ENCODE measurements at places on chromosomes 5 and 9.

DNA sequence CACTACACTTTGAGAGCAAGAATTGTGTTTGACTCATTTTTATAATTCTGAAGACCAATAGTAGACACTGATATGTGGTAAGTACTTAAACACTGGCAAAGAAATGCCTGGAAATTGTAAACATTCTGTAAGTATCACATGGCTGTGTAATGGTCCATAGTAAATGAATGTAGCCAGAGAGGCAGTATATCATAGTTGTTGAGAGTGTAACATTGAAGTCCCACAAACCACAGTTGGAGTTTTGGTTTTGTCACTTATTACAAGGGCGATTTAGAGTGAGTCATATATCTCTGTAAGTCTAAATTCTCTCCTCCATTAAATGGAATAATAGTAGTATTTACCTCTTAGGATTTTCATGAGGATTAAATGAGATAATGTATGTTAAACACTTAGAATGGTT lies 181.1 kb upstream of the MEF2C start:
- H3K27me3 ChIP-seq: no peaks in the 10 kb centered on the region
- H3K4me1 ChIP-seq: peaks cover 11% of the 10 kb centered on the region
- no peak for DNase-seq
- no peaks in the 10 kb centered on the region for H3K36me3 ChIP-seq
- no peak overlapping the region for H3K4me3 ChIP-seq
- no peak overlapping the region for H3K27ac ChIP-seq

DNA sequence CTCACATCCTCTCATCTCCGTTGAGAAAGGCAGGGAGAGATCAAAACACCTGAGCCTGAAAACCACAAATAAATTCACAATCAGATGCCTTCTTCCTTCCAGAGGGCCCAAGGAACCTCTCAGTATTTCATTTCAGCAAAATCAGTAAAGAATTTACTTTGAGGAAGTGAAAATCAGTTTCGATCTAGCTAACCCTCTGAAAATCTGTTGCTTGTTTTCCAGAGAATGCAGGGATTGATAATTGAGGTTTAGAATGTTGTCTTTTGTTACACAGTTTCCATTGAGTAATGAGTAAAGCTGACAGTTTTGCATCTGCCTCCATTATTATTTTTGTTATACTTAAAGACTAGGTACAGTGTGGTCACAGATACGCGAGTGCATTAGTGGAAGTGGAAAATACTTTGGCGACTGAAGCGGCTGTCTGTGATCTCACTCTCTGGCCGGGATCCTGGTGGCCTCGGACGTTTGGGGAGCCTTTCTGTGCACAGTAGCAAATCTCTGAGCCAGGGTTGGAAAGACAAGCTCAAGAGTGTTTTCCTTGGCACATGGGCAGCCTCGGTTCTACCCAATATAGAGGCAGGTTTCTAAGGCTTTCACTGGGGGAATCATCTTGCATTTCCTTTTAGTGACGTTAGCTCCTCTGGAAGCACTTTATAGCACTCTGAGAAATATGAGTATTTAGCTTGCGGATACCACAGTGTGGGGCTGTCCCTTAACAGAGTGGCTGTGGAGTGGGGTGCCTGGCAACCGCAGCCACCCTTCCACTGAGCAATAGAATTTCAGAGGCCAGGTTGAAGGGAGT lies 32.2 kb upstream of the ANGPTL2 start:
- peak; percentile 41 for DNase-seq
- H3K4me3 ChIP-seq: no peak overlapping the region
- peaks cover 21% of the 10 kb centered on the region for H3K27me3 ChIP-seq
- no peaks in the 10 kb centered on the region for H3K36me3 ChIP-seq
- H3K4me1 ChIP-seq: peaks cover 23% of the 10 kb centered on the region
- H3K27ac ChIP-seq: no peak overlapping the region

- peaks cover 4% of the 10 kb centered on the region for H3K36me3 ChIP-seq
- no peak overlapping the region for H3K27ac ChIP-seq
- H3K4me3 ChIP-seq: no peak overlapping the region
- peaks cover 15% of the 10 kb centered on the region for H3K4me1 ChIP-seq
- DNase-seq: no peak
Measured at GRCh38 chr9:137064027-137064879, 6.1 kb downstream of the SAPCD2 start.

GRCh38 chr9:129178568-129179382 lies 714 bp upstream of the IER5L start:
- no peaks in the 10 kb centered on the region for H3K36me3 ChIP-seq
- H3K27me3 ChIP-seq: peaks cover 4% of the 10 kb centered on the region
- no peak for DNase-seq
- H3K4me1 ChIP-seq: peaks cover 7% of the 10 kb centered on the region

DNA sequence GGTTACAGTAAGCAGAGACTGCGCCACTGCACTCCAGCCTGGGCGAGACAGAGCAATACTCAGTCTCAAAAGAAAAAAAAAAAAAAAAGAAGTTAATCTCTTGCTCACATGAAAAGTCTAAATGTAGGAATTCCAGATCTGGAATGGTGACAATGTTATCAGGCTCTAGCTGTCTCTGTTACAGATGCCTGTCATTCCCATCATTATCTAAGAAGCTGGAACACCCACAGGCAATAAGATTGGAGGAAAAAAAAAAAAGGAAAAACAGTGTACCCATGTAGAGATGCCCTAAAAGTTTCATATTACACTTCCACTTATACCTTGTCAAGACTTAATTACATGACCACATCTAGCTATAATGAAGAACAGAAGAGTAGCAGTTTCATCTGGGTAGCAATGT lies 38.2 kb downstream of the PTBP3 start:
- peaks cover 67% of the 10 kb centered on the region for H3K36me3 ChIP-seq
- H3K27me3 ChIP-seq: no peaks in the 10 kb centered on the region
- DNase-seq: no peak
- H3K4me1 ChIP-seq: peaks cover 14% of the 10 kb centered on the region
- no peak overlapping the region for H3K27ac ChIP-seq

DNA sequence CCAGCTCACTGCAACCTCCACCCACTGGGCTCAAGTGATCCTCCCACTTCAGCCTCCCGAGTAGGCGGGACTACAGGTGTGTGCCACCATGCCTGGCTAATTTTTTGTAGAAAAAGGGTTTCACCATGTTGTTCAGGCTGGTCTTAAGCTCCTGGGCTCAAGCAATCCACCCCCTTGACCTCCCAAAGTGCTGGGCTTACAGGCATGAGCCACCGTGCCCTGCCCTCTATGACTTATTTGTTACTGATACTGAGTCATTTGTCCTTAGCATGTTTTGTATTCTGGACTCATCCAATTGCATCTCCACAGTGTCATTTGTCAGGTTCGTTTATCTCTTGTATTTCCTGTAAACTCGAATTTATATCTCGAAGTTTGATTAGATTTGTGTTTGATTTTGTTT lies 2.7 kb upstream of the ITK start:
- DNase-seq: peak; percentile 50
- H3K4me1 ChIP-seq: peaks cover 57% of the 10 kb centered on the region
- H3K4me3 ChIP-seq: peak overlapping the region; percentile 60
- no peaks in the 10 kb centered on the region for H3K27me3 ChIP-seq
- peak overlapping the region; percentile 99 for H3K27ac ChIP-seq
- H3K36me3 ChIP-seq: peaks cover 22% of the 10 kb centered on the region

DNA sequence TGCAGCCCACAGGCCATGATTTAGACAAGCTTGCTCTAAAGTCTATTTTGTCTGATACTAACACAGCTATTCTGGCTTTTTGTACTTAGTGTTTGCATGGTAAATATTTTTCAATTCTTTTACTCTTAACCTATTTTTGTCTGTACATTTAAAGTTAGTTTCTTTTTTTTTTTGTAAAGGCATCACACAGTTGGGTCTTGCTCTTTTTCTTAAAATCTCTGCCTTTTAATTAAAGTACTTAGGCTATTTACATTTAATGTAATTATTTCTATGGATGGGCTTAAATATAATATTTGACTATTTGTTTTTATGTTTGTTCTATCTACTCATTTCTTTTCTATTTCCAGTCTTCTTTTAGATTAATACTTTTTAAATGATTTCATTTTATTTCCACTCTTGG lies 49.7 kb upstream of the MAST4 start:
- H3K36me3 ChIP-seq: no peaks in the 10 kb centered on the region
- no peak overlapping the region for H3K27ac ChIP-seq
- H3K27me3 ChIP-seq: peaks cover 12% of the 10 kb centered on the region
- no peaks in the 10 kb centered on the region for H3K4me1 ChIP-seq
- DNase-seq: no peak

- no peak overlapping the region for H3K27ac ChIP-seq
- H3K27me3 ChIP-seq: peaks cover 4% of the 10 kb centered on the region
- no peak for DNase-seq
- no peak overlapping the region for H3K4me3 ChIP-seq
- no peaks in the 10 kb centered on the region for H3K4me1 ChIP-seq
Measured at GRCh38 chr5:168299372-168299771, 7.9 kb downstream of the WWC1 start.

DNA sequence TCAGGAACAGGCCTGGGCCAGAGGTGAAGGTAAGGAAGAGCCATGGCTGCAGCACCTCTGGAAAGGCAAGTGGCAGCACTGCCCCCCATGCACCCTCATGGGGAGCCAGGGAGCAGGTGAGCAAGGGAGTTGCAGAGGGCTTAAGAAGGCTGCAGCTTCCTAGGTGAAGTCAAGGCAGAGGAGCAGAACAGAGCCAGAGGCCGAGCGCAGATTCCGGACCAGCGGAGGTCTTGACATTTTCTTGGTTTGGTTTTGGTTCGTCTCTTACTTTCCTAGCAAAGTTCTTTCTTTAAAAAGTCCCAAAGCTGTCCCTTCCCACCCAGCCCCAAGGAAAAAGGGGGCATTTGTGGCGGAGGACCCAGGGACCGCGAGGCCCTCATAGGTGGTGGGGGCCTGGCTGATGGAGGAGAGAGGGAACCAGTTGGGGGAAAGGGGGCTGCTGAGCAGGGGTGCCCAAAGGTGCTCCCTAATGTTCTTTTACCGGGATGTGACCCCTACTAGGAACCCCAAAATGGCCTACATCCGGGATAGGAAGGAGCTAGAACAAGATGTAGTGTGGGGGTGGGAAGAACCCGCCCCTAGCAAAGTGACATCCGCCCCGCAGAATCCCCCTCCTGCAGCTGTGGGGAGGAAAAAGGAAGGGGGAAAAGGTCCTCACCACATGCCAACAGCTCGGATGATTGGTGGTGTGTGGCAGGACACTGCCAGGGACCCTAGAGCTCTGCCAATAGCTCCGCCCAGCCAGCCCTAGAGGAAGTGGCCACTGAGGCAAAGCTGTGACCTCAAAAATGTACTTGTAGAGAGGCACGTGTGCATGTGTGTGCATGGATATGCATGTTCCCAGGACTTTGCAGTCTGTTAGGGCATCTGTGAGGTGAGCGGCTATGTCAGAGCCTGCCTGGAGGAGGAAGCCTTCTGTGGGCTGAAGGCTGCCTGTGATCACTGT lies 914 bp upstream of the CD72 start:
- DNase-seq: peak; percentile 93
- peak overlapping the region; percentile 51 for H3K4me3 ChIP-seq
- no peaks in the 10 kb centered on the region for H3K27me3 ChIP-seq

DNA sequence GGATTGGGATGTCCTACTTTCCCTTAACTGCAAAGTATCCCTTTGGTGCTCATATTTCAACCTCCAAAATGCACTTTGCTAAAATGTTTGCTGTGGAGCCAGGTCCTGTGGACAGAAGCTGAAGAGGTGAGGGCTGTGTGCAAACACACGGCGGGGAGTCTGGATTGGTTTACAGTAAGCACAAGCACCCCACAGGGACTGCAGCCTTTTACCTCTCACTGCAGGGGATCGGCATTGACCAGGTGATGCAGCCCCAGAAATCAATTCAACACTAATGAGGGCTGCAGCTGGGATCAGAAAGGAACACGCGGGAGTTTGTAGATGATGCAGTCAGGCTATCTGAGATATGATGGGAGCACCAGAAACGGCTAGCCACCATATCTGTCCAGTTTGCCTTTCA lies 450.9 kb downstream of the CCDC171 start:
- no peaks in the 10 kb centered on the region for H3K4me1 ChIP-seq
- H3K27ac ChIP-seq: no peak overlapping the region
- H3K27me3 ChIP-seq: no peaks in the 10 kb centered on the region
- no peak for DNase-seq
- H3K4me3 ChIP-seq: no peak overlapping the region
- no peaks in the 10 kb centered on the region for H3K36me3 ChIP-seq

DNA sequence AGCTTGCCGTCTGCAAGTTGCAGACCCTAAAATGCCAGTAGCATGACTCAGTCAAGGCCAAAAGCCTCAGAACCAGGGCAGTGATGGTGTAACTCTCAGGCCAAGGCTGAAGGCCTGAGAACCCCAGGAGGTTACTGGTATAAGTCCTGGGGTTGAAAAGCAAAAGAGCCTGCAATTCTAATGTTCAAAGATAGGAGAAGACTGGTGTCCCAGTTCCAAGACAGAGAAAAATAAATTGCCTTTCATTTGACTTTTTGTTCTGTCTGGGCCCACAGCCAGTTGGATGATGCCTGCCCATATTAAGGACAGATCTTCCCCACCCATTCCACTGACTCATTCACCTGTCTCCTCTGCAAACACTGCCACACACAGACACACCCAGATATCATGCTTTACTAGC lies 673.2 kb downstream of the CDH18 start:
- no peak overlapping the region for H3K4me3 ChIP-seq
- no peak for DNase-seq
- no peaks in the 10 kb centered on the region for H3K4me1 ChIP-seq

DNA sequence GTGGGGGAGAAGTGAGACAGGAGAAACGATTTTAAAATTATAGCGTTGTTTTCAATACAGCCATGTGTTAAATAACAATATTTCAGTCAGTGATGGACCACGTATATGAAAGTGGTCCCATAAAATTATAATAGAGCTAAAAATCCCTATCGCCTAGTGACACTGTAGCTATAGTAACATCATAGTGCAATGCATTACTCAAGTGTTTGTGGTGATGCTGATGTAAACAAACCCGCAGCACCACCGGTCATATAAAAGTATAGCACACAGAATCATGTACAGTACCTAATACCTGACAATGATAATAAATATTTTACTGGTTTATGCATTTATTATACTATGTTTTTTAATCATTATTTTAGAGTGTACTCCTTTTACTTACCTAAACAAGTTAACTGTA lies 407.4 kb upstream of the SEMA6A start:
- no peak overlapping the region for H3K27ac ChIP-seq
- no peaks in the 10 kb centered on the region for H3K27me3 ChIP-seq
- H3K4me1 ChIP-seq: no peaks in the 10 kb centered on the region
- H3K4me3 ChIP-seq: no peak overlapping the region

GRCh38 chr9:15421532-15421931 lies 1.1 kb upstream of the SNAPC3 start:
- peak overlapping the region; percentile 8 for H3K27ac ChIP-seq
- peaks cover 21% of the 10 kb centered on the region for H3K36me3 ChIP-seq
- H3K4me1 ChIP-seq: peaks cover 27% of the 10 kb centered on the region
- H3K27me3 ChIP-seq: peaks cover 9% of the 10 kb centered on the region

All from activated CD8-positive, alpha-beta memory T cell treated with anti-CD3 and anti-CD28 coated beads, Interleukin-2, amount 10 ng/mL, durations not matched to agents 7 days and 5 days (primary cell).